HT1080 (cell line): ENCODE measurements at places on chromosomes 16 and 17. TPM values are rescaled to one million over a fixed set of nuclear protein-coding genes. Genes with fewer than 3 reads are reported as not detected.

GRCh38 chr17:67998466-67998865 lies 2.2 kb upstream of the C17orf58 start:
- DNase-seq = no peak

Gene C17orf100
- 0.23 and 0.31 TPM in 2 replicates for total RNA-seq

Gene SPN
- total RNA-seq = 4.1 TPM in 2 replicates

GRCh38 chr16:29820271-29820701 lies at the start of gene MVP:
MVP (plus strand) TSS chr16:29820462; CDS start chr16:29830550, 10,088 bp downstream.
- DNase-seq = peak; percentile 60

GRCh38 chr17:16926061-16926511 lies 45.8 kb downstream of the TNFRSF13B start:
- DNase-seq = no peak

- DNase-seq = no peak
Measured at GRCh38 chr17:36209575-36209974, 1.3 kb upstream of the CCL4L2 start.

Gene NUPR1
- total RNA-seq = 2.7 and 8.2 TPM in 2 replicates

DNA sequence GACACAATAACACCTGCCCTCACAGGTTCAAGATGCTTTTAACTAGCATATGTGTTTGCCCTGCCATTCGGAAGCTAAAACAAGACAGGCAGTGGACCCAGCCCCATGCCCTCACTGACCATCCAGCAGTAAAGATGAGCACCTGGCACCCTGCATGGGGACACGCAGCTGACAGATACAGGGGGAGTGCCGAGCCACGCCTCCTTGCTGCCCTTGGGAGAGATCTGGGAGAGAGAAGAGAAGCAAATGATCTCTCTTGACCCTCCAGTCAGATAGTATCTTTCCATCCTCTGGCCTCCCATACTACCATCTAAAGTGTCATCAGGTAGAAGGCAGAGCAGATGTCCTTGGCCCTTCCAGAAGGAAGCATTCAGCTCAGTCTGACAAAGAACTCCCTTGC lies 40.6 kb upstream of the MYOCD start:
- DNase-seq = no peak

Gene PRSS53
- total RNA-seq = 0.72 and 0.80 TPM in 2 replicates

DNA sequence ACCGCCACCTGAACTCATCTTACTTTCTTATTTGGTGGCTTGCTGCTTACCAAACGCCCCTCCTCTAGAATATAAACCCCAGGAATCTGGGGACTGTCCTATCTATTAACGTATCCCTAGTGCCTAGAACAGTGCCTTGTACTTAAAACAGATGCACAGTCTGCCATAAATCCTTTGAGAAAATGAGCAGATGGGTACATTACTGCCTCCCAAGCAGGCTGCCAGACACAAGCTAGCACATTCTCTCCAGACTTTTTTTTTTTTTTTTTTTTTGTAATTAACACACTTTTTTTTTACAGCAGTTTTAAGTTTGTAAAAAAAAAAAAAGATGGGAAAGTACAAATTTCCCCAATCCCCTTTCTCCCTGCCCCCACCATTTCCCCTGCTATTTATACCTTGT lies 57.3 kb upstream of the RPL38 start:
- DNase-seq = no peak

Gene KDM6B
- 0.27 and 0.87 TPM in 2 replicates for total RNA-seq
